Smooth muscle cell of the brain vasculature (primary cell): ENCODE measurements at places on chromosomes 5 and 9.
A peak's percentile ranks its signal among the peaks of the same experiment; 100 is the strongest.

DNA sequence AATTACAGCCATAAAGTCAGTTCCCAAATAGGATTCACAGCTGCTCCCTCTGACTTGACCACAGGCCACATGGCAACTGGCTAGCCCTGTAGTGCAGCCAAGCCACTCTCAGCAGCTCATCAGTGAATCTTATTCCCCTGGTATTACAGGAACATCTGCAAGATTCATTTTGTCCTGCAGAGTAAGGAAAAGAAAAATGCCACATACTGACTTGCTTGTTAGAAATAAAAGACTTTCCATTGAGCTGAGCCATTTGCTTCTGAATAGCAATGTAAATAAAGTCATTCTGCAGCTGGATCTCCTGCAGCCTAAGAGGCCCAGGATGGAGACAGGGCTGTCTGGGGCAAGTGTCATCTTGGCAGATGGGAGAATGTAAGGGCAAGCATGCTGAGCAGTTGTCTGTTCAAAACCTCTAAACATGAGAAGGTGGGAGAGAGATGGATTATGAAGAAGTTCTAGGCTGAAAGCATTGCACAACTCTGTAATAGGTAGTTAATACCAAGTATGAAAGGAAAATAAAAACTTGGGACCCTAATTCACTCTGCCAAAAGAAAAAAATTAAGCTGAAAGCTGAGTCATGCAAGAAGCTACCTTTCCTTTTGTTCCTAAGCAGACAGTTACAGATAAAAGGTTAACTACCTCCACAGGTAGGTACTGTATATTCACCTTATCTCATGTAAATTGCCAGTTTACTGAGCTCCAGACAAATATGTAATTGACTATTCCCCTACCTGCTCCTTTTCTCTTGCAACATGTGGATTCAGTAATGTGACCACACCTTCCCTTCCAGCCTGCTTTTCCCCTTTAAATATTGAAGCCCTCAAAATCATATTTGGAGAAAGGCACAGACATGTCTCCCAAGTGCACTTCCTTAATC lies 244.4 kb upstream of the RAI14 start:
- peak; percentile 40 for DNase-seq

GRCh38 chr5:149747833-149748366 lies 17.8 kb downstream of the PPARGC1B start:
- no peak for DNase-seq

- DNase-seq: no peak
Measured at GRCh38 chr5:128237546-128237945, 154.0 kb downstream of the SLC12A2 start.

- no peak for DNase-seq
Measured at GRCh38 chr5:64659289-64659688, 31.0 kb upstream of the SHISAL2B start.
